ENCODE measurements at places on chromosomes 2 and 18. TPM values are rescaled to one million over a fixed set of nuclear protein-coding genes. Genes with fewer than 3 reads are reported as not detected.

Gene KCNK3
- 50.0 TPM for total RNA-seq

Gene ST6GAL2
- total RNA-seq, result 0.59 TPM

Gene PPP1R1C
- total RNA-seq, result 5.4 TPM

Gene CNDP1
- not detected for total RNA-seq

Gene EDAR
- total RNA-seq, result not detected

Gene SATB2
- total RNA-seq, result 1.2 TPM

Gene OXER1
- 0.47 TPM for total RNA-seq

Gene CD8B
- total RNA-seq, result 0.75 TPM

GRCh38 chr2:181954538-181954883 lies 31.1 kb upstream of the PPP1R1C start:
- H3K4me3 ChIP-seq, result peak overlapping the region; percentile 18
- no peaks in the 10 kb centered on the region for H3K27me3 ChIP-seq
- H3K27ac ChIP-seq, result no peak overlapping the region
- no peaks in the 10 kb centered on the region for H3K4me1 ChIP-seq
- no peaks in the 10 kb centered on the region for H3K36me3 ChIP-seq

- no peak overlapping the region for H3K27ac ChIP-seq
- no peak overlapping the region for H3K4me3 ChIP-seq
- no peaks in the 10 kb centered on the region for H3K36me3 ChIP-seq
- H3K4me1 ChIP-seq, result no peaks in the 10 kb centered on the region
- peak; percentile 13 for DNase-seq
Measured at GRCh38 chr2:219726916-219727315, 99.5 kb downstream of the SLC4A3 start.

GRCh38 chr2:36411962-36412444 lies 56.4 kb downstream of the CRIM1 start:
- no peaks in the 10 kb centered on the region for H3K27me3 ChIP-seq
- peak overlapping the region; percentile 50 for H3K27ac ChIP-seq
- H3K36me3 ChIP-seq, result no peaks in the 10 kb centered on the region
- no peak for DNase-seq
- H3K4me3 ChIP-seq, result no peak overlapping the region

DNA sequence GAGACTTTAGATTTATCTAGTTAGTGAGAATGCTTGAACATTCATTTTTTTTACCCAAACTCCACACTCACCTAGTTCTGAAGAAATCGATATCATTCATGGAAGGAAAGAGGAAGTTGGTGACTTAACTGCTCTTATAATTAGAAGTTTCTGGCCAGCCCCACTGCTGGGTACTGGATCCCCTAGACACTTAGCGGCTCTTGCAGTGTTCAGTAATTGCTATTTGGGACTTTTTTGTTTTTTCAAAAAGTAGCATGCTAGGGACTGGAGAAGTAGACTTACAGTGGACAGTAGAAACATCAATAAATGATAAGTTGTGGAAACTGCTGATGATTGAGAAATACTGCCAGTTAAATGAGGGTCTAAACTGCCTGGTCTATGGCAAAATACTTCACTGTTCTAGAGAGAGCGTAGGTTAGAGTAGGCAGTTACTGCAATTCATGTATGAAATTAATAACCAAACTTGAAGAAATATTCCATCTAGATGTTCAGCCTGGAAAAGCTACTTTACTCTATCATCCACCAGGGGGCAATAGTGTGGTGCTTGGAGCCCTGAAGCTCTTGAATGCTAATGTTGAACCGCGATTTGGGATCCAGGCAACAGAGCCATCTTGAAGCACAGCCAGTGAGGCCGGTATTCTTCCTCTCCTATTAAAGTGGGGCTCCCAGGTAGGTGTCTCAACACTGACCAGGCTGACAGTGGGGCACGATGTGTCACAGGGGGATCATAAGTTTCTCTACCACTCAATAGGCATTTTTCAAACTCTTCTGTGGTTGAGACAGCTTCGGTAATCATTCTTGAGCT lies 146.1 kb upstream of the SESTD1 start:
- no peak overlapping the region for H3K27ac ChIP-seq
- no peak overlapping the region for H3K4me3 ChIP-seq
- H3K36me3 ChIP-seq, result no peaks in the 10 kb centered on the region
- H3K4me1 ChIP-seq, result no peaks in the 10 kb centered on the region
- H3K27me3 ChIP-seq, result no peaks in the 10 kb centered on the region

- peaks cover 14% of the 10 kb centered on the region for H3K4me1 ChIP-seq
- no peak overlapping the region for H3K27ac ChIP-seq
- no peak overlapping the region for H3K4me3 ChIP-seq
Measured at GRCh38 chr2:143717053-143717452, 587.8 kb downstream of the ARHGAP15 start.

DNA sequence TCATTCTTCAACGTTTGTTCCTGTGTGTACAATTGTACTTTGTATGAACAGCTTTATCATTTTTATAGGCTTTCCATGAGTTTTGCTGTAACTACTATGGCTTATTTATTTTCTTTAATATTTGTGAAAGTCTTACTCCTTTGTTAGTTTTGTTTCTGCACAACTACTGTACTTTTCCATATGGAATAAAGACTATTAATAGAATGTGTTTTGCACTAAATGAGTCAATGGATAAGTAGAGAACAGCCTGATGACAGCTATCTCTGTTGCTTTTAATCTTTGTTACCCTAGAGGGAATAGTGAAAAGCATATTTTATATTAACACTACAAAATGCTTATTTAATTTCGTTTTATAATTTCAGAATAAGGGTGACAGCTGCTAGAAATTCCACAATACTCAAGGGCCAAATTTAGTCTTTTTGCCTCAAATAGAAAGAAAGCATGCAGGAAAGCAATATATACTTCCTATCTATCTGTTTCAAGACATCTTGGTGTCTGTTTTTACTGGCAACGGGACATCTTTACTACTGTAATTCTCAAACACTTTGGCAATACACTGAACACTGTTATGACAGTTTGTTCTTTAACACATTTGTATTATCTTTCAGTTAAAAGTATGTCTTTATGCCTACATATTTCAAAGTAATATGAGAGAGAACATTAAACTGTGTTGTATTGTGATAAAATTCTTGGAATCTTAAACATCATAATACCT lies 53.9 kb downstream of the WDSUB1 start:
- no peaks in the 10 kb centered on the region for H3K4me1 ChIP-seq
- peaks cover 74% of the 10 kb centered on the region for H3K36me3 ChIP-seq
- no peaks in the 10 kb centered on the region for H3K27me3 ChIP-seq

GRCh38 chr18:27608742-27609141 lies 423.6 kb upstream of the CHST9 start:
- H3K27ac ChIP-seq, result no peak overlapping the region
- no peak overlapping the region for H3K4me3 ChIP-seq
- DNase-seq, result no peak
- no peaks in the 10 kb centered on the region for H3K36me3 ChIP-seq
- no peaks in the 10 kb centered on the region for H3K4me1 ChIP-seq
- no peaks in the 10 kb centered on the region for H3K27me3 ChIP-seq

GRCh38 chr2:25029183-25029554 lies 12.7 kb upstream of the EFR3B start:
- H3K4me1 ChIP-seq, result no peaks in the 10 kb centered on the region
- no peak for DNase-seq
- no peaks in the 10 kb centered on the region for H3K27me3 ChIP-seq

- DNase-seq, result no peak
- no peaks in the 10 kb centered on the region for H3K36me3 ChIP-seq
- H3K4me1 ChIP-seq, result no peaks in the 10 kb centered on the region
- no peak overlapping the region for H3K4me3 ChIP-seq
- H3K27me3 ChIP-seq, result no peaks in the 10 kb centered on the region
- H3K27ac ChIP-seq, result no peak overlapping the region
Measured at GRCh38 chr2:162217598-162217997, 25.6 kb downstream of the FAP start.

DNA sequence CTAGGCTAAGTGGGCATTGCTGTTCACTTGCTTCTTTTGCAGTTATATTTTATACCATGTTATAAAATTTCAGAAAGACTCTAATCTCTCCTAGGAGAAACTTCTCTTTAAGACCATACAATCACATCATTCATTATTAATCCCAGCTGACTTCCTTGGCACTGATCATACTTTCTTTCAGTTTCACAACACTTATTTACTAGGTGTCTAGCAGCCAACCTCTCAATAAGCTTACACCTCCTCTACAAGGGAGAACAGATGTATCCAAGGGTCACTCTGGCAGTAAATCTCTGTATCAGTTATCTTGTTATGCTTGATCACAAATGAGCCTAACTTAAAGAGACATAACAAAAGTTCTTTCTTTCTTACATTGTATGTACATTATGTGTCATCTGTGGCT lies 69.8 kb upstream of the EPB41L5 start:
- peaks cover 8% of the 10 kb centered on the region for H3K36me3 ChIP-seq
- no peak overlapping the region for H3K4me3 ChIP-seq
- H3K4me1 ChIP-seq, result no peaks in the 10 kb centered on the region
- no peak for DNase-seq
- H3K27ac ChIP-seq, result no peak overlapping the region

- peak overlapping the region; percentile 5 for H3K4me3 ChIP-seq
- peaks cover 100% of the 10 kb centered on the region for H3K4me1 ChIP-seq
- no peaks in the 10 kb centered on the region for H3K36me3 ChIP-seq
- no peaks in the 10 kb centered on the region for H3K27me3 ChIP-seq
- peak overlapping the region; percentile 38 for H3K27ac ChIP-seq
Measured at GRCh38 chr2:234979204-234980167, 27.7 kb downstream of the SH3BP4 start.

GRCh38 chr2:27182346-27182745 lies 29.5 kb upstream of the ATRAID start:
- no peak overlapping the region for H3K27ac ChIP-seq
- H3K4me3 ChIP-seq, result no peak overlapping the region
- DNase-seq, result no peak
- peaks cover 33% of the 10 kb centered on the region for H3K4me1 ChIP-seq
- H3K27me3 ChIP-seq, result no peaks in the 10 kb centered on the region
- no peaks in the 10 kb centered on the region for H3K36me3 ChIP-seq

DNA sequence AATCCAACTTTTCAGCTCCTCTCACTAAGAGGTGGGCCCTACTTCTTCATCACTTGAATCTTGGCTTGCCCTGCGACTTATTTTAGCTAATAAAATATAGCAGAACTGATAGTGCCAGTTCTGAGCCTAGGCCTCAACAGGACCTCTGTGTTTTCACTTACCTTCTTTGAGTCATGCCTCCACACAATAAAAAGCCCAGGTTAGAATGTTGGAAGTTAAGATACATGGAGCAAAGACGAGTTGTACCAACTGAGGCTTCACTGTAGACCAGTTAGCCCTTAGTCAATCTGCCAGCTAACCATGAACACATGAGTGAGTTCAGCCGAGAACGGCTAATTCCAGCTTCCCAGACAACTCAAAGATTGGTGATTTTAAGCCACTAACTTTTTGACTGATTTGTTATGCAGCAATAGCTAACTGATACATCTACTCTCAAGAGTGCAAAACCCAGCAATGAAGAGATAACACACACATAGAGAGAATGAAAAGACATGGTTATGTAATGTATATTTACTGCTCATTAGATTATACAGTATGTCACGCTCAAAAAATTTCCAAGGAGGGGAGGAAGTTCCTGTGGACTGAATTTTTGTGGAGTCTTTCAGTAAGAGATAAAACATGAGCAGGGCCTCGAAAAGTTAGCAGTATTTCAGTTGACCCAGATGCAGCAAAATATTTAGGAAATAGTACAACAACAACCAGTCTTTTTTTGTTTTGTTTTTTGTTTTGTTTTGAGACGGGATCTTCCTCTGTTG lies 181.1 kb downstream of the MYCN start:
- H3K4me1 ChIP-seq, result no peaks in the 10 kb centered on the region
- no peak overlapping the region for H3K4me3 ChIP-seq
- DNase-seq, result no peak

GRCh38 chr18:31503011-31503410 lies 5.0 kb downstream of the DSG2 start:
- no peaks in the 10 kb centered on the region for H3K36me3 ChIP-seq
- no peak overlapping the region for H3K4me3 ChIP-seq
- no peak overlapping the region for H3K27ac ChIP-seq
- H3K27me3 ChIP-seq, result no peaks in the 10 kb centered on the region

- H3K36me3 ChIP-seq, result no peaks in the 10 kb centered on the region
- no peaks in the 10 kb centered on the region for H3K4me1 ChIP-seq
- H3K4me3 ChIP-seq, result no peak overlapping the region
Measured at GRCh38 chr2:218780046-218780445, 1.9 kb upstream of the CYP27A1 start.

GRCh38 chr2:63059793-63060471 lies 9.3 kb downstream of the OTX1 start:
- H3K36me3 ChIP-seq, result no peaks in the 10 kb centered on the region
- no peaks in the 10 kb centered on the region for H3K4me1 ChIP-seq
- no peak for DNase-seq
- H3K27me3 ChIP-seq, result peaks cover 73% of the 10 kb centered on the region

DNA sequence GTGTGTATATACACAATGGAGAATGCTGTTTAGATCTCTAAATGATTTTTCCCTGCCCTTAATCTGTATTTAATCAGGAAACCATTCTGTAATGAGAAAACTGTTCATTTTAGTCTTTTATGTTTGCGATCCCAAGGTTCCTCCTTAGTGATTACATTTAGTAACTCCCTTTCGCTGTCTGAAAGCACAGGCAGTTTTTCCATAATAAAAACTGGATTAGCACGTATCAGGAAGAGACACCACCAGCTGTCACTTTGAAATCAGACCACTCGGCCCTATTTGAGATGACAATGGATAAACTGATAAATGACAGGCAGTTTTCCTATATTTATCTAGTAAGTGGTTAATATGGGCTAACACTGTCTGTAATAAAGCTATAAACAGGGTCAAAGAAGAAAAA lies 370.9 kb downstream of the NR4A2 start:
- H3K36me3 ChIP-seq, result no peaks in the 10 kb centered on the region
- no peaks in the 10 kb centered on the region for H3K27me3 ChIP-seq
- H3K4me1 ChIP-seq, result no peaks in the 10 kb centered on the region
- H3K27ac ChIP-seq, result no peak overlapping the region

DNA sequence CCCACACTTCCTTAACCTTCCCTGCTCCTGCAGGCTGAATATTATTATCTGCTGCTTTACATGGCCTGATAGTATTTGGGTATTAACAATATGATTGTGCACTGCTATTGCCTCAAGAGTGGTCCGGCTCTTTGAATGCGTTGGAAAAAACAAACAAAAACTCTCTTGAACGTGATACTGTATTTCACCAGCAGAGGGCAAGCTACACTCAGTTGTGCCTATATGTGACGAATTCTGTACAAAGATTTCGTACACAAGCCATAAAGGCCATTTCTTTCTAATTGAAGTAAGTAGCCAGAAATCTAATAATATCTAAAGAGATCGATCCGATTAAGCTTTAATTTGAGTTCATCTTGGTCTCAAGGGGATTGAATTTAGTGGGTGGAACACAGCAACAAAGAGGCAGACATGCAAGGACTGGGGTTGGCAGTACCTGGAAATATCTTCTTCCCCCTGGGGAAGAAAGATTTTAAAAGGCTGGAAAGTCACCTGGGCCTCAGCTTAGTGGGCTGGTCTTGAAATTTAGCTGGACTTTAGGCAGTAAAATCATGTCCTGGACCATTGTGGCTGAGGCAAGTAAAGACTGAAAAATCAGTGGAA lies 49.3 kb upstream of the RAB6D start:
- H3K4me3 ChIP-seq, result no peak overlapping the region
- no peaks in the 10 kb centered on the region for H3K27me3 ChIP-seq
- no peaks in the 10 kb centered on the region for H3K36me3 ChIP-seq
- no peaks in the 10 kb centered on the region for H3K4me1 ChIP-seq

GRCh38 chr2:136314240-136314639 lies 196.3 kb upstream of the CXCR4 start:
- H3K27me3 ChIP-seq, result no peaks in the 10 kb centered on the region
- H3K4me1 ChIP-seq, result no peaks in the 10 kb centered on the region
- no peak overlapping the region for H3K4me3 ChIP-seq
- no peaks in the 10 kb centered on the region for H3K36me3 ChIP-seq

Data from right atrium auricular region (tissue), 2 donors.